ENCODE measurements at places on chromosomes 5 and 9.

- peaks cover 73% of the 10 kb centered on the region for H3K27me3 ChIP-seq
- no peak overlapping the region for H3K4me3 ChIP-seq
- no peak for ATAC-seq
- H3K27ac ChIP-seq: no peak overlapping the region
These were observed 1.4 kb downstream of the LHX3 start for GRCh38 chr9:136203408-136204144.

GRCh38 chr9:121219530-121219929 lies 17.9 kb upstream of the RAB14 start:
- no peaks in the 10 kb centered on the region for H3K36me3 ChIP-seq
- no peak overlapping the region for H3K4me3 ChIP-seq
- no peak overlapping the region for H3K27ac ChIP-seq
- ATAC-seq: no peak
- no peaks in the 10 kb centered on the region for H3K4me1 ChIP-seq

DNA sequence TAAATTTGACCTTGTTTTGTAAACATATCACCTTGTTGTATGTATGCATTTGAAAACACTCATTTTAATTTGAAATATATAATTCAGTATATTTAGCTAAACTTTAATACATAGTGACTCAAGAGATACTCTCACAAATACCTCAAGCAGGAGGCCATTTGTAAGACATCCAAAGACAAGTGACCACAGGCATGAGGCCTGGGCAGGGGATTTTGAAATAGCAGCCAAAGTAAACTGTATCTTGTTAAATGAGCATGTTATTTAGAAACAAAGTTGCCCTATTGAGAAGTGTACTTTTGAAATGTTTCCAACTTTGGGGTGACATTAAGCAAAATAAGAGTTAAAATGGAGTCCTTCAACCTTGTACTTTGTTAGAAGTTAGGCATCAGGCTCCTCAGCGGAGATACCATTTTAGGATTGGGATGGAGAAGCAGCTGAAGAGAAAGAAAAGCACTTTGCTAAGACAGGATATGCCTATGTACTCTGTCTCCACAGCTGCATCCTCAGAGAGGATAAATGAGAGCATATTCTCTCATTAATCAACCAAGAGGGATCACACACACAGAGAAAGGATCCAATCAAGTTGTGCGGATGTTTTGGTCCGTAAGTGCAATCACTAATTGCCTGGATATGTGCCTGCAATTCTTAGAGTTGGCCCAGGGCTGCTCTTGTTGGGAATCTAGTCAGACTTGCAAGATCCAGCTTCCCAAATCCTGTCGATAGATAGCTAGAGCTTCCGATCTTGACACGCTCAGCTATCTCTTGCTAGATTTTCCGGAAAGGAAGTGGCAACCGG lies 157.5 kb upstream of the HAPLN1 start:
- no peaks in the 10 kb centered on the region for H3K27me3 ChIP-seq
- ATAC-seq: no peak
- no peaks in the 10 kb centered on the region for H3K4me1 ChIP-seq
- H3K4me3 ChIP-seq: no peak overlapping the region

DNA sequence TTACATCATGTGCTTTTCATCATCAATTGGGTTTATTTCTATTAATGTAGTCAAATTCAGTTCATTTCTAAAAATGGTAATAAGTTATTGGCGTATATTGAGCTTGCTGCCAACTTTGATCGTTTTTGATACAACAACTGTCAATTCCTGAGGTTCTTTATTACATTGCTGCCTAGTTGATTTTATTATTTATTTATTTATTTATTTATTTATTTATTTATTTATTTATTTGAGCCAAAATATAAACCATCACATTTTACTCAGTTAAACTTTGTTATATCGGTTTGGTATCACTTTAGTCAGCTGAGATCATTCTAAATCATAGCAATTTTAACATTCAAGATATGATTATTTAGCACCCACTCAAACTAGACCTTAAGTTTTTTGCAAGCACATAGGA lies 100.0 kb downstream of the FBXO38 start:
- H3K27ac ChIP-seq: no peak overlapping the region
- no peaks in the 10 kb centered on the region for H3K4me1 ChIP-seq
- no peaks in the 10 kb centered on the region for H3K27me3 ChIP-seq
- ATAC-seq: no peak
- H3K36me3 ChIP-seq: no peaks in the 10 kb centered on the region

GRCh38 chr5:155024015-155024414 lies 10.5 kb downstream of the KIF4B start:
- no peak overlapping the region for H3K4me3 ChIP-seq
- no peak overlapping the region for H3K27ac ChIP-seq
- no peaks in the 10 kb centered on the region for H3K4me1 ChIP-seq
- no peak for ATAC-seq
- no peaks in the 10 kb centered on the region for H3K27me3 ChIP-seq

- no peak overlapping the region for H3K4me3 ChIP-seq
- H3K4me1 ChIP-seq: no peaks in the 10 kb centered on the region
- H3K27me3 ChIP-seq: no peaks in the 10 kb centered on the region
- H3K36me3 ChIP-seq: no peaks in the 10 kb centered on the region
- no peak overlapping the region for H3K27ac ChIP-seq
- ATAC-seq: no peak
These were observed 116.7 kb downstream of the ADAMTS2 start for GRCh38 chr5:179228341-179229121.

DNA sequence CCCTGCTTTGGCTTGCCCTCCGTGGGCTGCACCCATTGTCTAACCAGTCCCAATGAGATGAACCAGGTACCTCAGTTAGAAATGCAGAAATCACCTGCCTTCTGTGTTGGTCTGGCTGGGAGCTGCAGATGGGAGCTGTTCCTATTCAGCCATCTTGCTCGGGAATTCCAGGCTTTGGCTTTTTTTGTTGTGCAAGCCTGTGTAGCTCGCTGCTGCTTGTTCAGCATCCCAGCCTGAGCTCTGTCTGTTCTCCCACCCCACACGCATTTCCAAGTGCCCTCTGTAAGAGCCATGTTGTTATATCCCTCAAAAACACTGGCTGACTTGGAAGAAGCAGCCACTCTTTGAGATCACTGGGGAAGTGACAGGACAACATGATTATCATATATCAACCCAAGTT lies 101.6 kb upstream of the DPYSL3 start:
- ATAC-seq: no peak
- H3K4me1 ChIP-seq: no peaks in the 10 kb centered on the region
- H3K4me3 ChIP-seq: no peak overlapping the region
- H3K27ac ChIP-seq: no peak overlapping the region
- H3K36me3 ChIP-seq: no peaks in the 10 kb centered on the region

GRCh38 chr5:61141801-61142200 lies 20.5 kb downstream of the SMIM15 start:
- no peak overlapping the region for H3K4me3 ChIP-seq
- no peak for ATAC-seq
- H3K4me1 ChIP-seq: no peaks in the 10 kb centered on the region

GRCh38 chr5:40093550-40093949 lies 586.2 kb upstream of the PTGER4 start:
- H3K36me3 ChIP-seq: no peaks in the 10 kb centered on the region
- ATAC-seq: no peak
- no peak overlapping the region for H3K4me3 ChIP-seq
- no peaks in the 10 kb centered on the region for H3K27me3 ChIP-seq
- H3K27ac ChIP-seq: no peak overlapping the region

DNA sequence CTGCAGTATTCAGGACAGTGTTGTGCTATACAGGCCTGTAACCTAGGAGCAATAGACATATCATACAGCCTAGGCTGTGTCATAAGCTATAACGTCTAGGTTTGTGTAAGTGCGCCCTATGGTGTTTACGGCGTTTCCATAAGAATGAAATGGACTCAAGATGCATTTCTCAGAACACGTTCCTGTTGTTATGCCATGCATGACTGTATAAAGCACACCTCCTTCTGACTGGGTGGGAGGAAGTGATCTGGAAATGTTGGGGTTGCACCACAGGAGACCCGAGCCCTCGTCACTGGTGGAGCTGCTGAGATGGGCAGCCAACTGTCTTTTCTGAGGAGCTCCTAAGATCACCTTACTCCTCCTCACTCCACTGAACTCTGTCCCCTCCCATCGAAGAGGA lies 391.3 kb upstream of the DAP start:
- H3K27ac ChIP-seq: no peak overlapping the region
- no peak for ATAC-seq
- H3K36me3 ChIP-seq: no peaks in the 10 kb centered on the region
- no peaks in the 10 kb centered on the region for H3K4me1 ChIP-seq

DNA sequence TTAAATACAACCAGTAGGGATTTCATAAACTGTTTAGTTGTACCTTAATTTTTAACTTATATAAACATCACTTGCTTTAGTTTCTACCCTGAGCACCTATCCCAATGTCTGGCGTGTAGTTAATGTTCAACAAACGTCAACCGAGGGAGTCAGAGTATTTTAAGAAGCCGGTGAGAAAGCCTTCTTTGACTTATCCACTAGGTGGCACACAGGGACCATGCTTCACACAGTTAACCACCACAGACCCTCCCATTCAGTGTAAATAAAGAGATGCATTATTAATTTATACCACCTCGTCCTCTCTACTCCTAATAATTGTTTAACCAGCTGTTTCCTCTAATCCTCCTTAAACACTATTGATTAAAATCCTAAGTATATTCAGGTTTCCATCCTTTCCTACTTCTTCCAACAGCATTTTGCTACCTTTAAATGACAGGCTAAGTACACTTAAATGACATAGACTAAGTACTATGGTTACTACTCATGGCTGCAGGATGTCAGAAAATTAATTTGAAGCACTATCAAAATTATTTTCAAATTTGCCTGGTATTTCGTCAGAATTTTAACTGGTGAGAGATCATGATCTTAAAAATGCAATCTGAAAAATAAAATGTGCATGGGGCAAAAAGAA lies 2.3 kb downstream of the HAPLN1 start:
- H3K27ac ChIP-seq: no peak overlapping the region
- no peaks in the 10 kb centered on the region for H3K36me3 ChIP-seq
- H3K4me1 ChIP-seq: peaks cover 19% of the 10 kb centered on the region
- ATAC-seq: no peak

GRCh38 chr9:31799953-31800609 lies 584.4 kb upstream of the ACO1 start:
- H3K27me3 ChIP-seq: no peaks in the 10 kb centered on the region
- no peak overlapping the region for H3K4me3 ChIP-seq
- H3K4me1 ChIP-seq: no peaks in the 10 kb centered on the region
- no peaks in the 10 kb centered on the region for H3K36me3 ChIP-seq

GRCh38 chr5:65482736-65483545 lies 1.2 kb upstream of the ADAMTS6 start:
- H3K36me3 ChIP-seq: no peaks in the 10 kb centered on the region
- no peaks in the 10 kb centered on the region for H3K27me3 ChIP-seq
- H3K27ac ChIP-seq: peak overlapping the region; percentile 100
- no peak for ATAC-seq
- peak overlapping the region; percentile 59 for H3K4me3 ChIP-seq

- no peaks in the 10 kb centered on the region for H3K4me1 ChIP-seq
- H3K36me3 ChIP-seq: no peaks in the 10 kb centered on the region
- no peak overlapping the region for H3K4me3 ChIP-seq
- no peak overlapping the region for H3K27ac ChIP-seq
- peaks cover 42% of the 10 kb centered on the region for H3K27me3 ChIP-seq
These were observed 80.5 kb upstream of the LMX1B start for GRCh38 chr9:126532951-126533925.

- H3K36me3 ChIP-seq: no peaks in the 10 kb centered on the region
- H3K4me3 ChIP-seq: no peak overlapping the region
- H3K4me1 ChIP-seq: peaks cover 8% of the 10 kb centered on the region
These were observed 11.5 kb downstream of the GFPT2 start for GRCh38 chr5:180341595-180341994.

DNA sequence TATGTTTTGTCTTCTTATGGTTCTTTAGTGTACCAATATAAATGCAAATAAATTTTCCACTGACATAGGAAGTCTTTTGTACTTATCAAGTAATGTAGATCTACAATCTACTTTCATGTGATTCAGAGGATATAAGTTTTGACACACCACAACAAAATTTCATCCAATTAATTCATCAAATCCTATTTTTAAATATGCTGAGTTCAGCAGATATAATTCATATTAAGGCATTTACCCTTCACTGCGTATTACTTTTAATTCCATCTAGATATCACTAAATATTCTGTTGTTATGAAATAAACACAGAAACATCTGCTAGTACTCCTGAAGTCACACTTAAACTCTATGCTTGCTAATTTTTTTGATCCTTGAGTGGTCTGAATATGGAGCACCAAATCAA lies 19.8 kb upstream of the ZNF354A start:
- ATAC-seq: no peak
- H3K4me3 ChIP-seq: no peak overlapping the region
- H3K4me1 ChIP-seq: no peaks in the 10 kb centered on the region
- peaks cover 4% of the 10 kb centered on the region for H3K27me3 ChIP-seq

GRCh38 chr9:19914044-19914443 lies 125.2 kb upstream of the SLC24A2 start:
- peaks cover 4% of the 10 kb centered on the region for H3K27me3 ChIP-seq
- no peaks in the 10 kb centered on the region for H3K36me3 ChIP-seq
- no peak overlapping the region for H3K4me3 ChIP-seq
- ATAC-seq: no peak
- H3K4me1 ChIP-seq: no peaks in the 10 kb centered on the region

DNA sequence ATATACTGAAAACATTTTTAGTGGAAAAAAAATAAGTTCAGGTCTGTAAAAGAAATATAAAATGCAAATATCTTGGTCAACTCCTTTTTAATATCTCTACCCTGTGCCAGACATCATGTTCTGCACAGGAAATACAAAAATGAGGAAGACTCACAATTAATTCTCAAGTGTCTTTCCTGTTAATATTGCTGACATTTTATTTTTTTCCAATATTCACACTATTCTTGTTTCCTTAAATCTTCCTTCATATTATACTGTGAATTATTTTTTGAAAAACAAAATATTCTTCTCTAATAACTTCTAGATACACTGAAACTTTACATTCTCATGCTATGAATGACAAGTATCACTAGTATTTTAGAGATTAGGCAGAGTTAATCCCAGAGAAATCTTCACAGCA lies 334.7 kb upstream of the FTMT start:
- H3K36me3 ChIP-seq: no peaks in the 10 kb centered on the region
- H3K27me3 ChIP-seq: no peaks in the 10 kb centered on the region
- H3K4me3 ChIP-seq: no peak overlapping the region
- no peaks in the 10 kb centered on the region for H3K4me1 ChIP-seq

GRCh38 chr5:60826653-60827052 lies 17.4 kb downstream of the ELOVL7 start:
- H3K4me3 ChIP-seq: no peak overlapping the region
- no peaks in the 10 kb centered on the region for H3K4me1 ChIP-seq
- H3K27me3 ChIP-seq: no peaks in the 10 kb centered on the region

DNA sequence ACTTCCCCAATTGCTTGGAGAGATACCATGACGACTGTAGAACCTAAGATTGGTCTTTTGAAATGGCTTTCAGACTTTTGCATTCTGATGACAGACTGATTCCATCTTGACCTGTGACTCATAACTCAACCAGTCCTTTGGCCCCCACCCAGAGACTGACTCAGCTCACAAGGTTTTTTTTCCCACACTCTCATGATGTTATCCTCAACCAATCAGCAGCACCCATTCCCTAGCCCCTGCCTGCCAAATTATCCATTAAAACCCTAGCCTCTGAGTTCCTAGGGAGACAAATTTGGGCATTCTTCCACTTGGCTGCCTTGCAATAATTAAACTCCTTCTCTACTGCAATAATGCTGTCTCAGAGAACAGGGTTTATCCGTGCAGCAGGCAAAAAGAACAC lies 1263.3 kb upstream of the CDH9 start:
- no peaks in the 10 kb centered on the region for H3K36me3 ChIP-seq
- H3K27ac ChIP-seq: no peak overlapping the region
- ATAC-seq: no peak
- H3K4me3 ChIP-seq: no peak overlapping the region

Measured in gastroesophageal sphincter (tissue), 4 donors.